ENCODE measurements at places on chromosomes 2 and 18. TPM values are rescaled to one million over a fixed set of nuclear protein-coding genes. Genes with fewer than 3 reads are reported as not detected.
A peak's percentile ranks its signal among the peaks of the same experiment; 100 is the strongest.

DNA sequence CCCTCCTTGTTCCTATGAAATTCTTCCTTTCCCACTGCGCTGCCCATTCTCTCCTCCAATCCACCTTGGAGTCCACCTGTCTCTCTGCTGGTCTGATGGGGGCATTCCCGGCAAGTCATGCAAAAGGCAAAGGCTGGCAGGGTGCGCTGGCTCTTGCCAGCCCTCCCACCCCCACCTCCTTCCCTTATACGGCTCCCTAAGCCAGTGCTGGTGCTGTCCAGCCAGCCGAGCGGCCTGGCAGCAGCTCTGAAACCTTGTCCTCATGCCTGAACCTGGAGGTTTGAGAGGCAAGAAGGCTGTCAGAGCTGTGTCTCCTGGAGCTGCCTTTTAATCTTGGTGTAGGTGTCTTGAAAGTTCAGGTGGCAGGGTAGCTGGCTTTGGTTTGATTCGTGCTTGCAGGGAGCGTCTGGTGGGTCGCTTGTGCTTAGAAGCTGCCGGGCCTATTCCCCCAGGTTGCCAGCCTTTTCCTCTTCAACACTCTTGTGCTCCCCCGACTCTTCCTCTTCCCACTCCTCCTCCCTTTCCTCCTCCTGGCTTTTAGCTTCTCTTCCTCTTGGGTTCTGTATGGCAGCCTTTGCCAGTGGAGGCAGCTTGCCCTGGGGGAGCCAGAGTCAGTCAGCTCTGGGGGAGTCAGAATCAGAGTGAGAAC lies 748 bp downstream of the LIPG start:
- peaks cover 25% of the 10 kb centered on the region for H3K4me1 ChIP-seq
- no peak overlapping the region for H3K4me3 ChIP-seq
- H3K27ac ChIP-seq = no peak overlapping the region
- no peak for DNase-seq

GRCh38 chr2:101341901-101342624 lies 33.6 kb upstream of the RNF149 start:
- DNase-seq = peak; percentile 63
- no peak overlapping the region for H3K27ac ChIP-seq
- H3K27me3 ChIP-seq = no peaks in the 10 kb centered on the region
- no peak overlapping the region for H3K4me3 ChIP-seq

DNA sequence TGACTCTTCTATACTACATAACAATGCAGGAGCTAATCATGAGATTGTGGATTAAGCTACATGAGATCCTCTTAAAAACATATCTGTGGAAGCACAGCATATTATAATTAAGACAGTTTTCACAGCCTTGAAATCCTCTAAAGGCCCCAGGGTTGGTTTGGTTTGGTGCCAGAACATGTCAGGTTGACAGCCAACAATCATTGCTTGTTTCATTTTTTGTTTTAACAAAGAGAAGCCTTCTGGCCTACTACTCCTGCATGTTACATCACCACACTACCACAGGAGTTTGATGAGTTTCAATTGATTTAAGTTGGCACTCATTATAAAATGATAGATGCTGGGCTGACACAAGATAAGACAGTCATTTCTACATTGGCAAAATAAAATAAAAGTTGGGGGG lies 255.9 kb upstream of the ERBB4 start:
- no peak overlapping the region for H3K27ac ChIP-seq
- no peaks in the 10 kb centered on the region for H3K36me3 ChIP-seq
- H3K4me1 ChIP-seq = no peaks in the 10 kb centered on the region
- H3K4me3 ChIP-seq = no peak overlapping the region
- DNase-seq = no peak
- no peaks in the 10 kb centered on the region for H3K27me3 ChIP-seq

DNA sequence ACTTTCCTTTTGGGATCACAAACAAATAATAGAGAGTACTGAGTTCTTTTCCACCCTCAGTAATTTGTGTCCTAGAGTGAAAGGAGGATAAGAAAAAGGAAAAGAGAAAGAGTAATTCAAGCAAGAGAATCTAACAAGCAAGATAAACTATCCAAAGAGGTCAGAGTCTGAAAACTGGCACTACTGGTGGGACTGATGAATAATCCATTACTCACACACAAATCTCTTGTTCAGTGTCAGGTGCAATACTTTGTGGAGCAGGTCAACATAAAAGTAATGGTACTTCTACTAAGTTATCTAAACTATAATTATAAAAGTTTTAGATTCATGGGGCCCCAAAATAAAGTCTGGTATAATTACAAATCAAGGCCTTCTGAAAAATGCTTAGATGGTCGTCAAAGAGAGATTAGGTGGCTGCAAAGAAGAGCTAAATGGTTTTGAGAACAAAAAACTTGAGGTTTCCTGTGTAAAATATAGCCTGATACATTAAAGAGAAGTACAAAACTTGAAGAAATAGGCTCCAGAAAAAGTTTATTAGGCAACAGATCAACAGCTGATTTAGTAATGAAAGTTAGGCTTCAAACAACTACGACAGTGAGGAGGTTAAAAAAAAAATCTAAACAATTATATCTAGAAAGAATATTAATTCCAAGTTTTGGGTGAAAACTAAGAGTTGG lies 109.4 kb downstream of the BAZ2B start:
- no peak overlapping the region for H3K4me3 ChIP-seq
- H3K27ac ChIP-seq = no peak overlapping the region
- H3K4me1 ChIP-seq = peaks cover 4% of the 10 kb centered on the region
- no peaks in the 10 kb centered on the region for H3K27me3 ChIP-seq
- H3K36me3 ChIP-seq = no peaks in the 10 kb centered on the region

GRCh38 chr2:27582129-27582694 lies 630 bp upstream of the ZNF512 start:
- peaks cover 40% of the 10 kb centered on the region for H3K4me1 ChIP-seq
- no peaks in the 10 kb centered on the region for H3K27me3 ChIP-seq
- no peak for DNase-seq
- peak overlapping the region; percentile 80 for H3K27ac ChIP-seq
- H3K36me3 ChIP-seq = no peaks in the 10 kb centered on the region
- H3K4me3 ChIP-seq = peak overlapping the region; percentile 74

GRCh38 chr2:59413751-59414570 lies 1139.5 kb downstream of the BCL11A start:
- no peaks in the 10 kb centered on the region for H3K4me1 ChIP-seq
- H3K36me3 ChIP-seq = no peaks in the 10 kb centered on the region
- no peak overlapping the region for H3K4me3 ChIP-seq
- no peak overlapping the region for H3K27ac ChIP-seq
- DNase-seq = no peak
- H3K27me3 ChIP-seq = no peaks in the 10 kb centered on the region

The DTNB gene
- total RNA-seq = 33.6 TPM

The SLC4A3 gene
- 0.16 TPM for total RNA-seq

The PPP1R1C gene
- total RNA-seq = not detected

The CHRND gene
- total RNA-seq = not detected
